Glutamatergic neuron (in vitro differentiated cells): ENCODE measurements at places on chromosomes 3 and 15. TPM values are rescaled to one million over a fixed set of nuclear protein-coding genes. Genes with fewer than 3 reads are reported as not detected.

DNA sequence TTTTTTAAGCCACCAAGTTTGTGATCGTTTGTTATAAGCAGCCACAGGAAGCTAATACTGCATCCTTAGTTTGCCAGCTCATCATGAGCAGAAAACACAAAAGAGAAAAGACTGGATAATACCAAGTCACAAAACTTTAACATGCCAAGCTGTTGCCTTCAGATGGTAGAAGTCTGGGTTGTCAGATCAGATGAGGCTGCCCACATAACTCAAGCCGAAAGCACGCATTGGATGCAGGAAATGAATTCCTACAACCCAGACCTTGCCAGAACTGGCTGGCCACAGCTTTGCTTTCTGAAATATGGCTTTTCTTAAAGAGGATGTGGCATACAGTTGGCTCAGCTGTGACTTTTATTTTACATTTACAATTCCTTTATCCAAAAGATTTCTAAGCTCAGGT lies 118.3 kb upstream of the NEO1 start:
- no peak for DNase-seq

DNA sequence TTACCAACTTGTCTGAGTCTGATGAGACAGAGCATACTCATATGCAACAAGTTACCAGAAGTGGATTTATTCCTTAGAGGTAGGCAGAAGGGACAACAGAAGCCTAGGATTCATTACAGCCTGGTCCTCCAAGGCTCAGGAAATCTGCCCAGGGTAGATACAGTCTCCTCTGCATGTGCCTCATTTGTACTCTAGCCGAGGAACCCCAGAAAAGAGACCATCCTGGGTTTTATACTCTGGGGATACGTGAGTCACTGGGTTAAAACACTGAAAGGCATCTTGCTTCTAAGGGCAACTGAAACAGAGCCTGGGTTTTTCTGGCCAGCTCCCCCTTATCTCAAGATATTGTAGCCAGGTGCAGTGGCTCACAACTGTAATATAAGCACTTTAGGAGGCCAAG lies 45.6 kb downstream of the TLNRD1 start:
- DNase-seq, result no peak

Gene PRKCI
- 175 TPM for total RNA-seq

Gene PTPN9
- total RNA-seq, result 138 TPM

DNA sequence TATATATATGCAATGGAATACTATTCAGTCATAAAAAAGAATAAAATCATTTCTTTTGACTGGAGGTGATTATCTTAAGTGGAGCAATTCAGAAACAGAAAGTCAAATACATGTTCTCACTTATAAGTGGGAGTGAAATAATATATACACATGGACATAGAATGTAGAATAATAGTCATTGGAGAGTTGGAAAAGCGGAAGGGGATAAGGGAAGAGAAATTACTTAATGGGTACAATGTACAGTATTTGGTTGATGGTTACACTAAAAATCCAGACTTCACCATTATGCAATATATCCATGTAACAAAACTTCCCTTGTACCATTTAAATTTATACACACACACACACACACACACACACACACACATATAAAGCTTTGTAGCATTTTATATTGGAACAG lies 84.3 kb downstream of the RAP2B start:
- no peak for DNase-seq

DNA sequence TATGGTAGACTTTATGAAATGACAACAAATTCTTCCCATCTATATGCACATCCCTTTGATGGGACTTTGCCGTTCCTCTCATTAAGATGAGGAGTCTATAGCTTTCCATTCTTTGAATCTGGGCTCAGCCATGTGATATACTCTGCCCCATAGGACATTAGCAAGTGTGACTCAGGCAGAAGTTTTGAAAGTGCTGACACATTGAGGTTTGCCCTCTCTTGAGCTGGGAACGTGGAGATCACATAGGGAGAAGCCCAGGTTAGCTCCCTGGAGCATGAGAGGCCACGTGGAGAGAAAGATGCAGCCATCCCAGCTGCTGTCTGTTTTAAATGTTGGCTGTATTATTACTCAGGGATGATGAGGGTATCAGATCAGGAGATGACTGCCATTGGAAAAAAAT lies 67.7 kb upstream of the OXTR start:
- DNase-seq, result no peak

- DNase-seq, result no peak
Measured at GRCh38 chr3:109131276-109131675, 5.2 kb upstream of the C3orf85 start.

DNA sequence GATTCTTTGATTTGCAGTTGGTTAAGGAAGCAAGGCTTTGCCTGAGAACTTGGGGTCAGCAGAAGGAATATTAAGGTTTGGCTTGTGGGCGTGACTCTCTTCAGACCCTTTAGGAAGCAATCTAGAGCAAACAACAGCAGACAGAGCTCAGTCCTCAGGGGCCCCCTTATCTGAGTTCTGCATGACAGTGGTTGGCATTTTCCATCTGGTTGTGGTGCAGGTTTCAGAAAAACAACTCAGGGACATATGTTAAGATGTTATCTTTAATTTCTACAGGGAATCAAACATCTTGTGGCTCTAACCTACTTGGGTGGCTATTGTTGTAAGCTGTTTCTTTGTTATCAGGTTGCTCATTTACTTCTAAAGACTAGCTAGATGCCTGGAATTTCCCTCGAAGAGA lies 141.4 kb downstream of the VPS8 start:
- DNase-seq, result no peak

DNA sequence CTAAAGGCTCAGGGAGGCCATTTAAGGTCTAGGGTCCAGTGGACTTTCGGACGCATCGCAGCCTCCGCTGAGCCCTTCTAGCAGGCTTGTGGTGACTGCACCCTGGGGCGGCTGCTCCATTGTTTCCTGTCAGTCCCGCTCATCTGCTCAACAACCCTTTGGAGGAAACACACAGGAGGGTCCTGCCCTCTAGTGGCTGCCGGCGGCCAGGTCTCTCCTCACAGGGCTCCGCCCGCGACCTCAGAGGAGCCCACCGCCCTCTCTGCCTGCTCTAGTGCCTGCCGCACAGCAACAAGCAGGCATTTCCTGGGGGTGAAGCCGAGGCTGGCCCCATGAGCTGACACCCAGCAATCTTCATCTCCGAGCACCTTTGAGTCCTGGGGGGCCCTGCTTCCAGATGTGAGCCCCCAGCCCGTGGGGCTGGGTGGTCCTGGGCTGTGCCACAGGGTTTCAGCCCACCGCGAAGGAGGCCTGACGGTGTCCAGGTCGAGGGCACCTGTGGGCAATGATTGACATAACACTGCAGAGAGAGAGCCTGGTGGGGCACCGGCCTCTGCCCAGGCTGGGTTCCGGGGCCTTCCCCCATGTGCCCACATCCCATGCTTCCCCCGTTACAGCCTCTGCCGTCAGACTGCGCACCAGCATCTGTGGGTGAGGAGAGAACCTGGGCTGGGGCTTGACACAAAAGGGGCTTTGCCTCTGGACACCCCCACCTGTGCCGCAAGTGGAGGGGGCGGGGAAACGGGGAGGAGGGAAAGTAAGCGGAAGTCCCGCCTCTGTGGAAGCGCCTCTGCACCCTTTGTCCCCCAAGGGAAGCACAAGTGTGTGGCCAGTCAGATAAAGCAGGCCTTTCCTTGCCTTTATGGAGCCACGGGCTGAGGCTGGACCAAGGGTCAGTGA lies 27.0 kb upstream of the SFMBT1 start:
- peak; percentile 97 for DNase-seq

- DNase-seq, result no peak
Measured at GRCh38 chr3:189735913-189736312, 104.7 kb downstream of the TP63 start.

DNA sequence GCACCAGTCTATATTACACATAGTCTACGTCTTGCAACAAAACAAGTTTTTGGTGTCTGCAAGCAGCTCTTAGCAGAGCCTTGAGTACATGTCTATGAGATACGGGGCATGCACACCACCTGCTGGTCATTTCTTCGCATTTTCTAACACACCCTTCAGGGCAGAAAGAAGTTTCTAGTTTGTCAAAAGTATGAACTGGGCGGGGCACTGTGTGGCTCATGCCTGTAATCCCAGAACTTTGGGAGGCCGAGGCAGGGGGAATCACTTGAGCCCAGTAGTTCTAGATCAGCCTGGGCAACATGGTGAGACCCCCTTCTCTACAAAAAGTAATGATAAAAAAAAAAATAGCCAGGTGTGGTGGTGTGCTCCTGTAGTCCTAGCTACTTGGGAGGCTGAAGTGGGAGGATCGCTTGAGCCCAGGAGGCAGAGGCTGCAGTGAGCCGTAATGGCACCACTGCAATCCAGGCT lies 64.2 kb upstream of the ARL8B start:
- DNase-seq, result peak; percentile 34

DNA sequence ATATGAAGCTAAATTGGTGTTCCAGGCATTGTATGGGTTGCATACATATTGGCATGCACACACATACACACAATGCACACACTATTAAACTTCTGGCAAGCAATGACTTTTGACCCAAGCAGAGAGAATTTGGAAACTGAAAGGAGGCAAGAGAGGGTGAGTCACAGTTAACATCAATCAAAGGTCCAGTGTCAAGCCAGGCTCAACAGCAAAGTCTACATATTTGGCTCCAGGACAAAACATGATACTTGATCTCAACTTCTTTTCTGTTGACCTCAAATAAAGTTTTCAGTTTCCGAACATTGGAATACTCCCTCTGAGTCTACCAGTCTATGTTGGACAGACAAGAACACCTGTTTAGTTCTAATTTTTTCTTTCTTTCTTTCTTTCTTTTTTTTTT lies 28.3 kb downstream of the IL12A start:
- DNase-seq, result no peak

DNA sequence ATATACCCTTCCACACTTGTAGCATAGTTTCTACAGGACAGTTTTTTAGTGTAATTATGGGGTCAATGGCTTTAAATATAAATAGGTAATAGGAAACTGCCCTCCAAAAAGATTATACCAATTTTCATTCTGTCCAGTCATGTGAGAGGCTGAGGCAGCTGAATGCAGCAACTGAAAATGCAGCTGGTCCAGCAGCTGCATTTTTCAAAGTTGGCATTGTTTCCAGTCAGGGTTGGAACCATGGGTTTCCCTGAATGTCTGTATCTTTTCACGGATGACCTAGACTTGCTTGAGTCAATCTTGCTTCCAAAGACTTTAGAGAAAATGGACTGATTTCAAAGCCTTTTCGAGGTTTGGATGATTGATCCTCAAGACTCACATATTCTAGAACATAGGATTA lies 9.9 kb upstream of the KNL1 start:
- DNase-seq, result no peak

- no peak for DNase-seq
Measured at GRCh38 chr15:77305953-77306352, 114.0 kb downstream of the PEAK1 start.

Gene ACTC1
- total RNA-seq, result 19.6 TPM

Gene COLQ
- total RNA-seq, result 4.8 TPM

Gene SETD5
- 337 TPM for total RNA-seq

Gene ITIH1
- not detected for total RNA-seq

GRCh38 chr3:38579551-38580449 lies 69.7 kb downstream of the SCN5A start:
- no peak for DNase-seq

GRCh38 chr15:76772776-76773175 lies 132.4 kb downstream of the SCAPER start:
- no peak for DNase-seq

- no peak for DNase-seq
Measured at GRCh38 chr15:63045879-63046278, 3.3 kb downstream of the TPM1 start.

DNA sequence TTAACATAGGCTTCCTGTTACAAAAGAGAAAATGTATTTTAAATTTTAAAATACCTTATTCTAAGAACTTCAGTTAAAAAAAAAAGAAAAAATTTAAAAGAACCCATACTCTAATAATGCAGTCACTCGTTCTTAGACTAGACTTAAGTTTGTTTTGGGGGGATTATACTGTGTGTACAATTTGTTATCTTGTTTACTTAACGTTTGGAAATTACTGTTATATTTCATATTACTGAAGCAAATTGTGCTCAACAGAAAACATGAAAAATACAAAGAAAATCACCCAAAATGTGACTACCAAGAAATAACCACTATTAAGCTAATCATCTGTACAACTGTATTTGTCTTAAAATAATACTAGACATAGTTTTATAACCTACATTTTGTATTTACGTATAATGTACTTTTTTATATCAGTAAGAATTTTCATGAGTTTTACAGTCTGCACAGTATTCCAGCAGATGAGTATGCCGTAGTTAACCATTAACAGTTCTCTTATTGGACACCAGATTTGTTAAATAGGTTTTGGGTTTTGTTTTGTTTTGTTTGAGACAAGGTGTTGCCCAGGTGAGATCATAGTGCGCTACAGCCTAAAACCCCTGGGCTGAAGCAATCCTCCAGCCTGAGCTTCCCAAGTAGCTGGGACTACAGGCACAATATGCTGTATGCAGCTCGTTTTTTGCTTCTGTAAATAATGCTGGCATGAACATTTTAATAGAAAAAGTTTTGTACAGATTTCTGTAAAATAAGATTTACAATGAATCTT lies 88.8 kb upstream of the CHD2 start:
- DNase-seq, result no peak

DNA sequence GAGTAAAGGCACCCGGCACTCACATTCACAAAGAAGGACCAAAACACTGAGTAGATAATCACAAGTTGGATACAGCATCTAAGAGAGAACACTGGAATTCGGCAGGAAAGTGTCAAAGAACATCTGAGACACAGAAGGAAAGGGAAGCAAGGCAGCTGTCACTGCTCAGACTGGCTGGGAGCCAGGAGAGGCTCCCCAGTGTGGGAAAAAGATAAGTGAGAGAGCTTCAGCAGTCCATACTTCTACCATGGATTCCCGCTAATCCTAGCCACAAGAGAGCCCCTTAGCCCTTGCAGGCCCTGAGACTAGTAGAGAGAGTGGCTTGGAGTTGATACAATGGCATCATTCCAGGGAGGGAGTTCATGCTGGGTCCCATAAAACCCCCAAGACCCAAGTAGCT lies 36.7 kb upstream of the CP start:
- DNase-seq, result no peak

Gene IMPG2
- total RNA-seq, result 2.4 TPM

Gene CTXN2
- total RNA-seq, result 0.22 TPM

Gene SCN10A
- total RNA-seq, result not detected

GRCh38 chr3:15211937-15212336 lies 5.9 kb downstream of the CAPN7 start:
- no peak for DNase-seq

DNA sequence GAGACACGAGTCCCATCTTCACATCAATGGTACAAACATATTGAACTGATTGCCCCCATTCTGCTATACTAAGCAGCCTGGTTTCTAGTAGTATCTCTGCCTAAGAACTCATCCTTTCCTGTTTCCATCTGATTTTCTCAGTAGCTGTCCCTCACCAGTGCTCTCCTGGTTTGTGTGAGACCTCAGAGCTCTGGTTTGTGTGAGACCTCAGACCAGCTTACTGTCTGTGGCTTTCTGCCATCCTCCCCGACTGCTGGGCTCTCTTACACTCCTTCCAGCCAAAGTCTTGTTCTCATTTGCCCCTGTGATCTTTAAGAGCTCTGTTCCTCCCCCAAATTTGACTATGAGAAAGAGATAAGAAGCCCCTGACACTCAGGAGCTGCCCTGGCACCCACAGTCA lies 41.1 kb upstream of the NEDD4 start:
- no peak for DNase-seq
